ENCODE measurements at places on chromosomes 16 and 17.

- DNase-seq: peak; percentile 9
These were observed 448 bp downstream of the STAT5B start for GRCh38 chr17:42275527-42276358.

GRCh38 chr17:12896180-12896785, 107.0 kb downstream of the ARHGAP44 start:
- DNase-seq: no peak

GRCh38 chr16:56324406-56324805, 100.9 kb downstream of the AMFR start:
- no peak for DNase-seq

- no peak for DNase-seq
These were observed 3.5 kb downstream of the SLC16A3 start for GRCh38 chr17:82232322-82232820.

DNA sequence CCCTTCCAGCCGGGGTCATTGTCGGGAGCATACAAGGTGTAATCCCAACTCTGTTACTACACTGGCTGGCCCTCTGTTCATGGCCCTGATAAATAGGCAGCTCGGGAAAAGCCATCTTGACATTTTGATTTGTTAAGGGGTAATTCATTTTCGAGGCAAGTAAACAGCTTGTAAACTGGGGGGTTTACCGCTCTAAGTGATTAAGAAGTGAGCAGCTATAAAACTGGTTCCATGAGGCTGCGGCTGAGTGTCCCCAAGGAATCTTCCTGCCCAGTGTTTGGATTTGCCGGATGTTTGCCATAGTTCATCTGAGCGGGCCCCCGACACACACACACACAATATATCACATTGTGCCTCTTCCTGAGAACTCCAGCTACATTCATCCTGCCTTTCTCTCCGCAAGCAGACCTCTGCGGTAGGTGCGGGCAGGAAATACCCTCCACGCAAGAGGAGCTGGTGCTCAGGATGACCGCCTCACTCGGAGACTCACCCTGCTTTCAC, 92.2 kb downstream of the SOCS1 start:
- DNase-seq: no peak

DNA sequence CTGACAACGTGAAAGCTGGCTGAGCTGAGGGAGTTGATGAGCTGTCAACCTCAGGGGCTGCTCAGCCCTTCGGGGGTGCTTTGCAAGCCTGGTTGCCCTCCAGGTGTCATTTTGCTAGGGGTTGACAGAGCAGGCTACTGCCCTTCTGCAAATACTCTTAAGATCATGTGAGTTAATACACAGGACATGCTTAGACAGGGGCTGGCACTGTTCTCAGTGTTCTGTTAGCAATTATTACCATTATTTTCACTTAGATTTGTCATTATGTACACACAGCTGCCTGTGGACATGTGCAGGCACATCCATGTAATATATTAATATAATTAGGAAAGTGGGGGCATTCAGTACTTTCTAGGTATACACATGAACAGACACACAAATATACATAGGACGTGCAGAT, 554.3 kb upstream of the HSBP1 start:
- DNase-seq: no peak

DNA sequence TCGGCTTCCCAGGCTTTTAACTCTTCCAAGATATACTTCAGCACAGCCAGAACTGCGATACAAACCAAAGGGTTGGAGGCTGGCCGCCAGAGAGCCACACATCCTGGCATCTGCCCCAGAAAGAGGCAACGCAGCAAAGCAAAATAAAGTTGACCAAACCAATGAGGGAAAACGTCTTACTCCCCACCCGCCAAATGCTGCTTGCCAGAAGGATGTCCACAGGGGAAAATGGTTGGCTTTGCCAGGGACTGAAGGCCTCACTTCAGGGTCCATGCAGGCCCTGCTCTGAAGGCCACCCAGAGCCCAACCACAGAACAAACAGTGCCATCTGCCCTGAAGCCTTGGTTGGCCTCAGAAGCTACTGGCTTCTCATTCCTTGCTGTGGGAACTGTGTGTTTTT, 15.0 kb downstream of the CACNG1 start:
- no peak for DNase-seq

DNA sequence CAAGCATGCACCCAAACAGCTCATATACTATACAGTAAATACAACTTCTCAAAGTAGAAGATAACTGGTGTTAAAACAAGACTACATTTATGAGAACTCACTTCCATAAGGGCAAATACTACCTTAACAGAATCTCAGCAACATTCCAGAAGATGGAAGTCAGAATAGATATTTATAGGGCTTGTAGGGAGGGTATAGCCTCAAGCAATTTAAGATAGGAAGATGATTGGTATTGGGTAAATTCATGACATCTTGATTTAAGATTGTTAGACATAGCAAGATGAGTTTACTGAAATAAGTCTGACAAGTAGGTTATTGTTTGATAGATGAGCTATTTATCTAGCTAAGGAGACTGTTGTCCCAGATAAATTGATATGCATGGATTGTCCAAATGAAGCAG, 250.2 kb downstream of the CDH13 start:
- no peak for DNase-seq

- no peak for DNase-seq
These were observed 22.6 kb upstream of the EFCAB13 start for GRCh38 chr17:47301161-47301560.

DNA sequence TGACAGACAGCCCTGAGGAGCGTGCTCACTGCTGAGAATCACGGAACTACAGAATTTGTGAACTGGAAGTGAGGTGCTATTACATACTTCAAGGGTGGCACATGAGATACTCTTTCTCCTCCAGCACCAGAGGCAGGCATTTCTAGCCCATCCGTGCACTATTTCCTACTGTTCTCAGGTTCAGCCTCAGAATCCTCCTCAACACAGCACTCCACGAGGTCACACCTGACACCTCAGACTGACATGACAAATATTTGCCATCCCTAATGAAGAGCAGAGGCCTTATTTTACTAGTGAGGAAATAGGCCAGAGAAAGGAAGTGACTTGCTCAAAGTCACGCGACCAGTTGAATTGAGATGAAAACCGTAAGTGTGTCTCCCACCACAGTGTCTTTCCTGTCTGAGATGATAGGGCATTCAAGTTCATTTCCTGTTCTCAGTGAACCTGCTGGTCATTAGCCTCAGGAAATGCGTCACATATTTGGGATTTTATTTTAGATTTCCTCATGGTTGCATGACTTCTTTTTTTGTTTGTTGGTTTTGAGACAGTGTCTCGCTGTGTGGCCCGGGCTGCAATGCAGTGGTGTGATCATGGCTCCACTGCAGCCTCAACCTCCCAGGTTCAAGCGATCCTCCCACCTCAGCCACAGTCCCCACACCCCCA, 23.6 kb downstream of the SEZ6 start:
- DNase-seq: peak; percentile 80

DNA sequence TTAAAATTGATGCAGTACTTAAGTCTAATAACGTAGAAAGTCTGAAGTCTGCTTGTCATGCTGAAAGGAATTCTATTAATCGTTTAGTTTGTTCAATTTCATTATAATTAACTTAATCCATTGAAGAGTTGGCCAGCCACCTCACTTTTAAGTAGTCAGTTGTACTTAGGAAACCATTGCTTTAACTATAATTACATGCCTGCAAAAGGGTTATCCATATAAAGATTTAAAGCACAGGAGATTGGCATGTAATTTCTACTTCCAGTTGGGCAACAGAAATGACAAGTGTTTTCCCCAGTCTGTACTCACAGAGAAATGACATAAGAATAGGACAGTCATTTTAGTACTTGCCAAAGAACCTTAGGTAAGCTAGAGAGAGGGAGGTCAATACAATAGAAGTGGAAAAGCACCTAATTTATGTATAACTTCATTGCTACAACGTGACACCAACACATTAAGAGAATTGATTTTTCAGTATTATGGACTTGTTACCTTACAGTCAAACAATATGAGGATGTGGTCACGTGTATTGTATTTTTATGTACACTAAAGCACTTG, 3.7 kb upstream of the USP32 start:
- no peak for DNase-seq

DNA sequence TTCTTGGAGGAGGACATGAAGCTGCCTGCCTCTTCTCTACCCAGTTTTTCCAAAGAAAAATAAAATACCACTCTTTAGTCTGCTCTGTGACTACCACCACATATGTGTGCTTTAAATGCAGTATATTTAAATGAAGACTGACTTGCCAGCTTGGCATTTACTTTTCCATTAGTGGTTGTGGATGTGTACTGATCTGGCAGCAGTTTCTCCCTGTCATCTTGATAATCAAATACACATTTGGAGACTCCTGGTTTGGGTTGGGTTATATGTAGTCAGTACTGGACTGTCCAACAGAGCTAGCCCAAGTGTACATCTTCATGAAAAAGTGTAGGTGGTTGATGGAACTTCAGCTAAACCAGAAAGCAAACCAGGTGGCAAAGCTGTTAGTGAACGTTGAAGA, 19.9 kb downstream of the COX10 start:
- no peak for DNase-seq
